ENCODE measurements at places on chromosomes 4 and X.

- DNase-seq = no peak
These were observed 19.7 kb downstream of the SLAIN2 start for GRCh38 chr4:48361012-48361400.

- no peak for DNase-seq
These were observed 175.8 kb downstream of the COMMD8 start for GRCh38 chr4:47287735-47288134.

- DNase-seq = no peak
These were observed 78.2 kb downstream of the MAOB start for GRCh38 chrX:43804021-43804420.

GRCh38 chr4:165756836-165757235 lies 116.2 kb upstream of the TLL1 start:
- DNase-seq = no peak

GRCh38 chr4:107444-108429 lies 16.6 kb upstream of the ZNF718 start:
- DNase-seq = no peak

GRCh38 chr4:24693636-24694035 lies 101.7 kb upstream of the SOD3 start:
- DNase-seq = no peak

DNA sequence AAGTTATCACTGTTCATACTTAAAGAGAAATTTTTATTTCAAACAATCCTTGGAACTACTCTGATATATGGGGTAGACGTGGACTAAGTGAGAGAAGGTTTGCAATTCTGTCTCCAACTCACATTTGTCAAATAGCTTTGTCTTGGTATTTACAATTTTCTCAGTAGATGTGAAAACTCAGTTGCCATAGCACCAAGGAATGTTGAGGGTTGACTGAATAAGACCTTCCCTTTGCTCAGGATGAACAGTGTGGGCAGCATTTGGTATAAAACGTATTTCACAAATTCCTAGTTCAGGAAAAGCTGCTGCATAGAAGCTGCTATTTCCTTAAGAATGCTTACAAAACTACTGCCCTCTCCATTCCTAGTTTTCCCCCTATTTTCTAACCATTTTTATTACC lies 399.5 kb downstream of the NKX6-1 start:
- no peak for DNase-seq

- no peak for DNase-seq
These were observed 427.8 kb downstream of the IL15 start for GRCh38 chr4:142064181-142064580.

DNA sequence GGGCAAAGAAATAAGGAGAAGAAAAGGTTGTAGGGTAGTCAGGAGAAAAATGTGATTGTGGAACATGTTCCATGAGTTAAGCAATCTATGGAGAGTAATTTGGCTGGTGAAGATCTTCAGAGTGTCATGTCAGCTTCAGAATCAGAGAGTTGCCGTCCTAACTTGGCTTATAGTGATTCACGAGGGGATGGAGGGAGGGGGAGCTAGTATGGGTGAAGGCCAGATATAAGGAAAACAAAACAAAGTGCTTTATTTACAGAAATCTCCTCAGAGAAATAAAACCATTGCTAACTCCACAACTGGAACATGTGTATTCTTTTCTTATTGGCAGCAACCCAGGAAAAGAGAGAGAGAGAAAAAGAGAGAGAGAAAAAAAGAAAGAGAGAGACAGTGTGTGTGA lies 256.5 kb upstream of the NRK start:
- DNase-seq = no peak

DNA sequence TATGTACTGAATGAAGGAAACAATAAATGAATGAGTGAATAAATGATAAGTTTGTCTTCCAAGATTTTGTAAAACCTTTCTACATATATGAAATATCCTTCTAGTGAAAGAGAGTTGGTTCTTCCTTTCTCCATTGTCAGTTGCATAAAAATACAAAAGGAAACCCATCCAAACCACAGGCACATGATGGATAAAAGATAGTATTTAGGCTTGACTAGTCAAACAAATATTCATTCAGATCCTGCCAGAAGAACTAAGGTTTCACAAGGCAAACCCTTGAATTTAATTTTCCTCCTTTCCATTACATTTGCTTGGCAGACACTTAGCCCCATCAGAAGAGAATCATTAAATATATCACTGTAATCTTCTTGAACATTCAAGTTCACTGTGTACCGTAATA lies 208.4 kb downstream of the COL25A1 start:
- no peak for DNase-seq

GRCh38 chr4:98542011-98542410 lies 116.4 kb downstream of the TSPAN5 start:
- DNase-seq = no peak

DNA sequence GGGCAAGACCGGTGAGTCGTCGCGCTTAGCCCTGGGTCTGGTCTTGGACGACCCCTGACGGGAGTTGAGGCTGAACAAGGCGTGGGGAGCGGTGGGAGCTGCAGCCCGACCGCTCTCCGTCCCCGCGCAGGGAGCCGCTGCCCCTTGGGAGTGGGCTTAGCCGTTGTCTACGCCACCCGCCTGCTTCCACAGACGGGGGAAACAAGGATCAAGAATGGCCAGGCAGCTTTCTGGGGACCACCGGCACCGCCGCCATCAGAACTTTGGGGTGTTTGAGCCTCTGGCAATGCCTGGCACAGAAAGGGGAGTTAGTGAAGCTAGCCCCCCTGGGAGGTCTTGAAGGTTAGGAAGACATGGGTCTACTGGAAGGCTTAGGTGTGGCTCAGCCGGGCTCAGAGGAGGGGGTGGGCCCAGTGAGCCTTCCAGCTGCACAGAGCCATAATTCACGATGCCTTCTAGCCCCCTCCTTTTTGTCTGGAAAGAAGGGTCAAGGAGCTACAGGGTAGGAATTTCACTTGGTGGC lies 583 bp downstream of the RASL11B start:
- no peak for DNase-seq

DNA sequence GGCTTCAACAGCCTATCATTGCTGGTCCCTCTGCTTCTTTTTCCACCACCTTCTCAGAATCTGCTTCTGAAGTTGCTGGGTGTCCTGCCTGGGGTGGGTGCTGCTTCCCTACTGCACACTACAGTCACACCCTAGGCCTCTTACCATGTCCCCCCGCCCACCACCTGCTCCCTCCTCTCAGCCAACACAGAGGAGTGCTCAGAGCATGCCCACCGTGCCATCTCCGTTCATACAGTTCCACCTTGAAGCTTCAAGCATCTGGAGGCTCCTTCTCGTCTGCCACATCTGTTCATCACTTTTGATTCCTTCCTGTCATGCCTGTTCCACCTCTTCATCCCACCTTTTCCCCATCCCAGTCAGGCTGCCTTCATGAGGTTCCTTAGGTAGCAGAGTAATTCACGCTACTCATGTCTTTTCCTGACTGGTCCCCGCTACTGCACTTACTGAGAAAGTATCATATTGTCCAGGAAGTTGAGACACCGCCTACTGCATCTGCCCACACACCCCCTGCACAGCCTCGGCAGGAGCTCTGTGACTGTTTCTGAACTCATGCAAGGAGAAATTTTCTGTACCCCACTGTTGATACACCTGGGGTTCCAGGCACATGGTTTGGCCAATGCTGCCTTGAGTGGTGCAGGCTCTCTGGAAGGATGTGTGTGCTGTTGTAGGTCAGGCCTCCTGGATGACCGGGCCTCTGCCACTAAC lies 39.5 kb downstream of the HADH start:
- no peak for DNase-seq

- DNase-seq = no peak
These were observed 202.6 kb downstream of the PCDH19 start for GRCh38 chrX:100207331-100208024.

- no peak for DNase-seq
These were observed 8.8 kb upstream of the GRPR start for GRCh38 chrX:16114611-16115010.

GRCh38 chr4:150679018-150679764 lies 97.2 kb downstream of the MAB21L2 start:
- DNase-seq = no peak

DNA sequence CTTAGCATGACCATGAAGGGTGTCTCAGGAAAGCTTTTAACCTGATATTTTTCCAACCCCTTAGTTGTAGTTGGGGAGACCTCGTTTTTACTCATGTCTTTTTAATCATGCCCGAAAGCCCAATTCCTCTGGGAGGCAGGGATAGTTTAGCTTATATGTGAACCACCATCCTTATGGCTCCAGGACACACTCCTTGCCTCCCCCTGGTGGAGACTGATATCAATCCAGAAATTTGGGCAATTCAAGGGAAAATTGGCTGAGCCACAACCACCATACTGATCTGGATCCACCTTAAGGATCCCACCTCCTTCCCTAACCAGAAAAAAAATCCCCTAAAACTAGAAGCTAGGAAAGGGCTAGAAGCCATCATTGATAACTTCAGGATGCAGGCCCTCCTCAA lies 13.4 kb upstream of the COL25A1 start:
- no peak for DNase-seq

DNA sequence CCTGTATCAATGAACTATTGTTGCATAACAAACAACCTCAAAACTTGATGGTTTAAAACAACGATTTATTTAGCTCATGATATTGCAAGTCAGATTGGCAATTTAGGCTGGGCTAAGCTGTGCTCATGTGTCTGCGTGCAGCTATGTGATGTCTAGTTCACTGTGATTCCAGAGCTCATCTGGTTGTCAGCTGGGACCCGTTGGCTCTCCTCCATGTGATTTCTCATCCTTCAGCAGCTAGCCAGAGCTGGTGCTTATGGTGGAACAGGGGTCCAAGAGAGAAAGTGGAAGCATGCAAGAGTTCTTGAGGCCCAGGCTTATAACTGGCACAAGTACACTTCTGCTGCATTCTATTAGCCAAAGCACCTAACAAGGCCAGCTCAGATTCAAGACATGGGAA lies 28.8 kb upstream of the TRPC3 start:
- no peak for DNase-seq

- no peak for DNase-seq
These were observed 991.1 kb downstream of the STPG2 start for GRCh38 chr4:97152149-97152548.

- DNase-seq = no peak
These were observed 99.6 kb downstream of the UGT8 start for GRCh38 chr4:114698231-114698630.

DNA sequence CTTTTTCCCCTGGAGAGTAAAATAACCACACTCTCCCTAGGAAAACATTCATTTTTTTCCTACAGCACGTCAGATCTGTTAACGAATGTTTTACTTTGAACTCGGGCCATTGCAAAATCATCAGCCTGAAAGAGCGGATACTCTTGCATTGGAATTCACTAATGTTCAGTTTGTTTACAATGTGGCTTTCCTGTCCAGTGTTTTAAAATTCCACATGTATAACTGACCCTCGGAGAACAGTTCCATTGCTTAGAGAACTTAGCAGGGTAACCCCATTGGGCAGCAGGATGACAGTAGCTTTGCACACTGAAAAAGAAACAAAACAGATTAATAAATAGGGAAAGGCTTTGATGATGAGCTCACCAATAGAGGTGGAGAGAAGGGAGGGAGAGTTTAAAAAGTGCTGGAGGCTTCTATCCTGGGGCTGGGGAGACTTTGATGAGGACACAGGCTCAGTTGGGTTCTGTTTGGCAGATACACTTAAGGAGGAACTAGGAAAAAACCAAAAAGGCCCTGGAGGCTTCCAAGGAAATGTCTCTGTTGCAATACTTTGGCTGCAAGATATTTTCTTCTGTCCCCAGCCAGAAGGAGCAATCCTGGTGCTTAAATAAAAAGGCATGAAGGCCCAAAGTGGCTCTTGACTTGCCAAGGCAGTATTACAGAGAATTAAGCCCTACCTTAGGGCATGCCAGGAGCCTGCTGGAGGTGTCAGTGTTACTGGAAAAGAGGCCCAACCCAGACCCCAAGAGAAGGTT lies 143.1 kb downstream of the ARSF start:
- DNase-seq = no peak

DNA sequence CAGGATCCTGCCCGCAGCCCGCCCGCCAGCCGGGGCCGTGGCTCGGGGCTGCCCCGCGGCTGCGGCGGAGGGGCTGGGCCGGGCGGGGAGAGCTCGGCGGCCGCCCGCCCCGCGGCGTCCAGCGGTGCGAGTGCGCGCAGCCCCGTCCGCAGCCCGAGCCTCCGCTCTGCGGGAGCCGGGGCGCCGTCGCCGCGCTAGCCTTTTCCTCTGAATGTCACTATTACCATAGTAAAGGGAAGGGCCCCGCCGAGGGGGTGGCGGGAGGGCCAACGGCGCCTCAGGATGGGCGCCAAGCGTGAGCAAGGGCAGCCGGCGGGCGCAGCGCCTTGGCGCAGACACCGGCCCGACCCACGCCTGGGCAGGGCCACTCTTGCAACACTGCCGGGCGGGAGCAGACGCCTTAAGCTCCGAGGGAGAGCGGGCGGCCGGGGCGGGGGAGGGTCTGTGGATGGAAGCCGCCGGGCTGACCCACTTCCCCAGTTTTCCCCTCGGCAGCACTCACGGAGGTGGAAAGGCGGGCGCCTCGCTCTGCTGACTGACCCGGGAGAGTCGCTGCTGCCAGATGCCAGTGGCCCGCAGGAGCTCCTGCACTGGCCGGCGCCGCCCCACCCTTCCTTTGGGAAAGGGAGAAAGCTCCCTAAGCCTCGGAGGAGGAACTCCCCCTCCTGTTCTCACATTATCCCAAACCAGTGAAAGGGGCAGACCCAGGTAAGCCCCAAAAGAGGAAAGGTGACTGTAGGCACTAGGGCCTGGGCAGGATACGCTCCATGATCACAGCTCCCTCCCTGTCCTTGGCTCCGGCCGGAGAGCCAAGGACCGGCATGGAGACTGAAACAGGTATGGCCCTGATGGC lies 329.4 kb downstream of the HNRNPD start:
- no peak for DNase-seq

- DNase-seq = no peak
These were observed 559 bp upstream of the RHOH start for GRCh38 chr4:40196272-40196671.
